ENCODE measurements at places on chromosomes 6 and 20.

DNA sequence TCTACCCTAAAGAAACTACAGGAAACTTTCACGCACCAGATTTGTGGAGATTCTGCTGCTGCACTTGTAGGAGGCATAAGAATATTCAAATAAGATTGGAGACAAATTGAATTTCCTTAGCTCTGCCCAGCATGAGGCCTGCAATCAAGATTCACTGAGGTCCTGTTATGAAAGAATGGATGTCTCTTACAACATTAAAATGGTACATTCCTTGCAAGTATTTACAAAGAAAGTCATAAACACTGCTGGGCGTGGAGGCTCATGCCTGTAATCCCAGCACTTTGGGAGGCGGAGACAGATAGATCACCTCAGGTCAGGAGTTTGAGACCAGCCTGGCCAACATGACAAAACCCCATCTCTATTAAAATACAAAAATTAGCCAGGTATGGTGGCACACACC is 74.0 kb upstream of the MAP3K4 start:
- DNase-seq, result peak; percentile 18

DNA sequence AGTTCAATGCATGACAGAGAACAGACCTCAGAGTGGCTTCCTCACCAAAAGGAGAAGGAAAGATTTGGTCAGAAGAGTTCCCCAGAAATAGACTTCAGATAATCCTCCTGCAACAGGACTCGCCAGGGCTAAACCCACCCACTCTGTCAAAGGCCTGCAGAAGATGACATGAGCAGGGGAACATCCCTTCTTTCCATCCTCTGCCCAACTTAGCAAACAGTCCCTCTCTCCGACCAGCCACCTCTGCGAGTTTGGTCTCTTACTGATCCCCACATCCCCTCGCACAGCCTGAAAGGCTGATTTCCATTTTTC is 7.5 kb downstream of the NFATC2 start:
- no peak for DNase-seq

DNA sequence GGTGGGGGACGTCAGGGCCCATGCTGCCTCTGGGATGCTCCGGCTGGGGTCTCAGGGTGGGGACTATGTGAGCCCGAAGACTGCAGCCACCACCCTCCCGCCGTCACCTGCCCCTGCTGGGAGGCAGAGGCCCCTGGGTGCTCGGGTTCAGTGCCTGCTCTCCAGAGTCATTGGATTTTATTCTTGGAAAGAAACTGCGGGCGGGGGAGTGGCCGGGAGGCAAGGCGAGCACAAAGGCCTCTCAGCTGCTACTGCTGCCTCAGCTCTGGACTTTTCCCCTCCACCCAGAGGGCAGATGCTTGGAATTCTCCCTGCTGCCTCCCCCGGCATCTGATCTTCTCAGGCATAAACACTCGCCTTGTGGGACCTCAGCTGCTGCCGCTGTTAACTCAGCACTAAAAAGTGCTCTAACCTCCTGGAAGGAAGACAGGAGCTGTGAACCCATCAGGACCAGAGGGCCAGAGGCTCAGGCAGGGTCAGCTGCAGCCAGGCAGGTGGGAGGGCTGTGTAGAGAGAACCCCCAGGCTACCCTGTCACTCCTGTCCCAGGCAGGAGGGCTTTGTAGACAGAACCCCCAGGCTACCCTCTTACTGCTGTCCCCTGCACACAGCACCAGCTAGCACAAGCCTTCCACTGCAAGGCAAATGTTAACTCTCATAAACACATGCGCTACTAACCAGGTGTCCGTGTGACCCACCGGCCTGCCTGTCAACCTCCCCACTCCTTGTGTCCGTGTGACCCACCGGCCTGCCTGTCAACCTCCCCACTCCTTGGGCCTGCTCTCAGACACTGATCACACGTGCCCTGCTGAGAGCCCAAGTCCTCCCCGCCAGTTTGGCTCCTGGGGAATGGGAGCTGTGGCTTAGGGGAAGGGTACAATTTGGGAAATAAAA is 9.4 kb upstream of the FRMD1 start:
- DNase-seq, result peak; percentile 14

- peak; percentile 71 for DNase-seq
These were observed 85.1 kb downstream of the PDE7B start for GRCh38 chr6:135936606-135937005.

GRCh38 chr6:32154514-32155161 is 697 bp downstream of the PPT2 start:
- no peak for DNase-seq

DNA sequence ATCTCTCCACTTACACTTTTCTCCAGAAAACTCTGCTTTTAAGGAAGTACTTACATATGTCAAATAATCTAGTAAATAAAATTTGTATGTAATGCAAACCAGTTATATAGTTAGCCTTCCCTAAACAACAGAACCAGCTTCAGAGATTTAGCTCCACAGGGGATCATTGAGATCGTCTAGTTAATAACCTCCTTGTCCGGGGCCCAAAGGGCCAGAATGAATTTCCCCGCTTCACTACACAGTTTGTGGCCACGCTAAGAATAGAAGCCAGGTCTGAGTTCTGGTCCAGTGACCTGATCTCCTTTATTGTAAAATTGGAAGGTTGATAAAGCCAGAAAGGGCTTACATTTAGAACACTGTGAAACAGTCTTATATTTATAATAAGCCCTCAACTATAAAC is 245.2 kb downstream of the TPBG start:
- DNase-seq, result no peak

DNA sequence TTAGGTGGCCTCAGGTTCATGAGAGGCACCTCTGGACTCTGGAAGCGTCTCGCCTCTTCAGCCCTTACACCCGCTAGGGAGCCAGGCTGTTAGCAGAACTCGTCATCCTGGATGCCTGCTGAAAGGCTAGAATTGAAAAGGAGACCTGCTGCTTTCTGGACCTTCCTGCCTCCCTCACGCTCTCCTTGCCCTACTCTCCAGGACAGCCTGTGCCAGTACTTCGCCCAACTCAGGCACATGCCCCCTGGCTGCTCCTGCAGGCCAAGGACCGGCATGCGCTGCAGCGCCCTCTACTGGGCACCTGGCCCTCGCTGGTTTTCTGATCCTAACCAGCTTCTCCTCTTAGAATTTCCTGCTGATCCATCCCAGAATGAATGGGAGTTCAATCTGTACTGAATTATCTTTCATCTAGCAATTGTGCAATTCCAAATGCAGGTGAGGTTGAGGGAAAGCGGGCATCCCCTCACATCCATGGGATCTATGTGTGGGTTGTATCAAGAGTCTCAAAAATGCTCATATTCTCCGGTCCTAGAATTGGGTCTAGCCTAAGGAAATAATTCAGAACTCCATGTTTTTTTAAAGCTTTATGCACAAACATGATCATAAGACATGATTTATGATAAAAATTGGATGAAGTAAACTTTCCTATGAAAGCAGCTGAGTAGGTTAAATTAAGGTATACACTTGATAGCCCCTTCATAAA is 78.0 kb downstream of the PTPN1 start:
- DNase-seq, result no peak

- DNase-seq, result no peak
These were observed 55.5 kb upstream of the PLCB1 start for GRCh38 chr20:8076306-8077136.

GRCh38 chr6:95244751-95245150 is 332.6 kb upstream of the MANEA start:
- no peak for DNase-seq

DNA sequence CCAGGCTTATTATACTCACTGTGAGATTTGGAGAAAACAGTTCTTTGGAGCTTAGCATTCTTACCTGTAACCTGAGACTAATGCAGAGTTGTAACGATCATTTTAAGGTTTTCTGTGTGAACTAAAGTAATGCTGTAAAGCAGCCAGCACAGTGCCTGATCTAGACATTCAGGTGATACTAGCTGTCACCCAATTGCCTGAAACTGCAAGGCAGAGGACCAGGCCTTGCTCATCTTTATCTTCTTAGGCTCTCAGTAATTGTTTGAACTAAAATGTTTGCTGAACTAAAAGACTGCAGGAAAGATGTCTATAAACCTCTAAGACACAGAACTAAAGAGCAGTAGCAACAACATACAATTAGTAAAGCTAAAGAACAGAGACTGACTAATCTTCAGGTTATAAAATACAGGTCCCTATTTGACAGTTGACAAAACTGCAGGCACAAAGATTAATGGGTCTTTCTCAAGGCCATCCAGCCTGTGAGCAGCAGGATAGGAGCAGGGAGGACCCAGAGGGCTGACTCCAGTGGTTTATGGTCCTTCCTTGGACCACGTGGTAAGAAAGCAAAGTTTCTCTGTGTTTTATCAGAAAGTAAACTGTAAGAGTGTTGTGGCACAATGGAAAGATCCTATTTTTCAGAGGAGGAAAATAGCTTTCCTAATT is 31.4 kb downstream of the SMLR1 start:
- DNase-seq, result no peak

Measured in GM04503 (cell line).